ENCODE measurements at places on chromosomes 1 and 21.
A peak's percentile ranks its signal among the peaks of the same experiment; 100 is the strongest.

DNA sequence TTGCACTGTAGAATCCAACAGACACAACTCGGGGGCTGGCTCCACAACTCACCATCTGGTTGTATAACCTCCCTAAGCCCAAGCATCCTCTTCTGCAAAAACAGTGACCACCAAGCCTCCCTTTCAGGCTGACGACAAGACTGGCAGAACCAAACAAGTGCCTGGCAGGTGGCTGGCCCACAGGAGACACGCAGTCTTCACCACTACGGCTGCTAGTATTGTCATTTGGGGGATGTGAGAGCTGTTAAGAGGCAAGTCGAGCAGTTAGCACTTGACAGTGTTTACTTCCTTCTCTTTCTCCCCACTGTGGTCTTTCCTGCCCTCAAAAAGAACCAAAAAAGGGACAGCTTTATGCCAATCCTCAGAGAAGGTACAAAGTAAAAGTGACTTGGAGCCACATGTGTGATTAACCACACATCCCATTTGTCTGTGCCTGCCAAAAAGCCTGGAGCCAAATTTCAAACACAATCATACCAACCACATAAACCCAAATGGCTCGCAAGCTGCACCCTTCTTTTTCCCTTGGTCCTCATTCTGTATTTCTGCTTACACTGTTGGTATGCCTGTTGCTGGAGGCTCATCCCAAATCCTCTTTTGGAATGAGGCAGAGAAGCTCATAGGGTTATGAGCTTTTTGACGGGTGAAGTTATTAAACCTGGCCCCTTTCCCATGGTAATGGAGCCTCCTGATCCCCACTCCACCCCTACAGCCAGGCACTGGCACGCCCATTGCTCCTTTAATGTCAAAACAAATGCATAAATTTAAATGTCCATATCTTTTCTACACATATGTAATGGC lies 94.1 kb downstream of the TGFBR3 start:
- no peak for DNase-seq

DNA sequence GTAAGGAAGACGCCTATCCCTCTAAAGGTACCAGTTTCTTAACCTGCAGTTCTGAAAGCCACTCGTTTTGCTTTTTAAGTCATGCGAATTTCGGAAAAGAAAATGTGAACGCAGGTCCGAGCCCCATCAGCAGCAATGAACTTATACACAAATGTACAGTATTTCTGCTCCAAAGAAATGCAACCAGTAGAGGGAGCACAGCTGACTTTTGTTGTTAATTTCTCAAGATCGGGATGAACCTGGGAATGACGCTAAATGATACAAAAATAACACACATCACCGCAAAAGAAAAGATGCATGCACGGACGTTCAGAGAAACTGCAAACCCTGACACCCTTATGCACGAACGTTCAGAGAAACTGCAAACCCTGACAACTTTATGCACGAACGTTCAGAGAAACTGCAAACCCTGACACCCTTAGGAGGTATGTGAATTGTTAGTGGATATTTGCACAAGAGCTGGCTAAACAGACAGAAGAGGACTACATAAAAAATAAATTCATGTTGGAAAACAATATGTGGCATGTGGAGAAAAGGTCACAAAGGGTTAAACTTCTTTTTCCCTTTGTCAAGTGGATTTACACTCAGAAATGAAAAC lies 3.5 kb upstream of the TIAM1 start:
- DNase-seq, result peak; percentile 53

GRCh38 chr1:67371043-67371442 lies 59.2 kb downstream of the SERBP1 start:
- DNase-seq, result no peak

DNA sequence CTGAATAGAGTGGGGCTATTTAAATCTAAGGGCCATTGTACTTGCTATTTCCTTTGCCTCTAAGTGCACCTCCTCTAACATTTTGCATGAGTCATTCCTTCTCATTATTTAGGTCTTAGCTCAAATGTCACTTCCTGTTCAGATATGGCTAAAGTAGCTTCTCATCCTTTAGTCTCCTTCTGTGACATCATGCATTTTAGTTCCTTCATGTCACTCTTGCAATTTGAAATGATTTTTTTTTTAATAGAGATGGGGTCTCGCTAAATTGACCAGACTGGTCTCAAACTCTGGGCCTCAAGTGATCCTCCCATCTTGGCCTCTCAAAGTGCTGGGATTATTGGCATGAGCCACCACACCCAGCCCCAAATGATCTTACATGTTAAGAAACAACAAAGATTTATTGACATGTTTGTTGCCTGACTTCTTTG lies 6.6 kb downstream of the TBX19 start:
- peak; percentile 27 for DNase-seq

DNA sequence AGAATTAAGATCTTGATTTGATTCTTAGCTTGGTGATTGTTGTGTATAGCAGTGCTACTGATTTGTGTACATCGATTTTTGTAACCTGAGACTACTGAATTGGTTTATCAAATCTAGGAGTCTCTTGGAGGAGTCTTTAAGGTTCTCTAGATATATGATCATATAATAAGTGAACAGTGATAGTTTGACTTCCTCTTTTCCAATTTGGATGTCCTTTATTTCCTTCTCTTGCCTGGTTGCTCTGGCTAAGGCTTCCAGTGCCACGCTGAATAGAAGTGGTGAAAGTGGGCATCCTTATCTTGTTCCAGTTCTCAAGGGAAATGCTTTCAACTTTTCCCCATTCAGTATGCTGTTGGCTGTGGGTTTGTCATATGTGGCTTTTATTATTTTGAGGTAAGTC lies 61.5 kb upstream of the LYST start:
- DNase-seq, result no peak

GRCh38 chr21:37202221-37203110 lies 64.7 kb downstream of the VPS26C start:
- DNase-seq, result no peak

DNA sequence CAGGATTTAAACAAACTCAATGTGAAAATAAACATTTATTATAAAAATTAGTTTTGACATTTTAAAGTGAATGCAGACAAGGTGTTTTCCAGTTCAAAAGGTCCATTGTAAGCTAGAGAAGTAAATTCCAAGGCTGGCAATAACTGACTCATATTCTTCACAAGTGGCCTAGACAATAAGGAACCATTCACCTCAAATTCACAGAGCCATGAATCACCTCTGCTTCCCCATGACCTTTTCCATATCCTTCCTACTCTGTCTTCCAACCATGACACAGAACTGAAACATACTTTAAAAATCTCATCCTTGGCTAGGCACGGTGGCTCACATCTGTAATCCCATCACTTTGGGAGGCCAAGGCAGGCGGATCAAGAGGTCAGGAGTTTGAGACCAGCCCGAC lies 24.8 kb downstream of the F11R start:
- DNase-seq, result peak; percentile 27

DNA sequence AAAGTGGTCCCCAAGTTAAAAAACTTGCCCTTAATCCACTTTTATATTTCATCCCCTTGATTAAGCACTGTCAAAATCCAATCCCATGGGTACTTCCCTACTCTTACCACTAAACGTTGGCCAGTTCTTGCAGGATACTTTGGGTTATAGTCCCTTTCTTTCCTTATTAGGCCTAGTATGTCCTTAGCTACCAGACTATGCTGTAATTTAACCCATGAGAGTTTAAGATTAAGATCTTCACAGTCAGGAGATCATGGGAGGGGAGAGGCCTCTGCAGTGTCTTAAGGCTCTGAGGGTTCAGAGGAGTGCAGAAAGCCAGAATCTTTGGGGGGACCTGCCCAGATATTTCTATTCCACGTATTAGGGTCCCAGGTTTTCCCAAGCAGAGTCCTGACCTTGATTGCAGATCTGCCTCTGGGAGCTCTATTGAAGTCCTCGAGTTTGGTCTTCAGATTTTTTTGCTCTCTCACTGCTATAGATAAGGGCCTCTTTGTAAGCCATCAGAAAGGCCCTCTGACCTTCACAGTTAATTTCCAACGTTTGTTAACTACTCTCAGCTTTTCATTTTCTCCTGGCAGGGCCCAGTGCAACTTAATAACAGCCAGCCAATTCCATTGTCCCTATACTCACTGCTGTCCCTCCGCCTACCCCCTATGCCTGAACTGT lies 9.0 kb upstream of the CGN start:
- no peak for DNase-seq

DNA sequence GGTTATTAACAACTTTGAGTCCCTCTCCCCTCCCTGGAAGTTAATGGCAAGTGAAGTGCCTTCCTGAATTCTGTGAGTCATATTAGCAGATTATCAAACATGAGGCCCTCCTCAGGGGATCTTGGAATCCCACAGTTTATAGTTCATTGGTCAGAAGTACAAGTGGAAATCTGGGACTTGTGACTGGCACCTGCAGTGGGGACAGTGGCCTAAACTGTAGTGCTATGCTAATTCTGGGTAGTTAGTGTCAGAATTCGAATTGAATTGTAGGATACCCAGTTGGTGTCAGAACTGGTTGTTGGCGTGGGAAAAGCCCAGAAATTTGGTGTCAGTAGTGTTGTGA lies 26.2 kb downstream of the ZYG11B start:
- DNase-seq, result no peak

- DNase-seq, result peak; percentile 43
These were observed 33.2 kb upstream of the SERBP1 start for GRCh38 chr1:67463298-67463955.

DNA sequence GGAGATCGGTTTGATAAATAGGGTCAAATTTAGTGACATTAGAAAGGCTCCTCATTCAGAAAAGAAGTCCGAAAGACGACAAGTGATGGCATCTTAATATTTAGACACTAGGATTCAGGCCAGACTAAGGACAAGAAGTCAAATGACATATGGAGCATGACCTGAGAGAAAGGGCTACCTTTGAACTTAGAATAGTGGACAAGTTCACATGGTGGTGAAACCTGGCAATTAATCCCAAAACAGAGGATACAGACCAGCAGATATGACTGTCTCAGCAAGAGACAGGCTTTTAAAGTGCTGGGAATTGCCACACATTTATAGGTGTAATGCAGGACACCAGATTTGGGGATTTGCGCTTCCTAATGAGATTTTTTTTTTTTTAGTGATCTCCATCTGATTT lies 145.2 kb downstream of the ZP4 start:
- no peak for DNase-seq

DNA sequence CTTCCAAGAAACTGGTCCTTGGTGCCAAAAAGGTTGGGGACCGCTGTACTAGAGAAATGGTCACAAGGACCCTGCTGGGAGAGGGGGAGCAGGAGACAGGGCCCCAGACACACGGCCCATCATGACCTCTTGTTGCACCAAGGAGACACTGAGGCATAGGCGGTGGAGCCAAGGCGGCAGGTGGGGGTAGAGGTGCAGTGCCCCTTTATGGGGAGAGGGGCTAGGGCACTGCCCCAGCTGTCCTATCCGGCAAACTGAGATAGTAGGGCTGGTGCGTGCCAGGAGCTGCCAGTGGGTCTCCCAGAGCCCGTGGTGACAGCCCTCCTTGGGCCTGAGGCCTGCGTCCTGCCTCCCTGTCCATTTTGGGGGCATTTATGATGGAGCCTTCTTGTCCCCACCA lies 20.3 kb downstream of the TNNT2 start:
- no peak for DNase-seq

DNA sequence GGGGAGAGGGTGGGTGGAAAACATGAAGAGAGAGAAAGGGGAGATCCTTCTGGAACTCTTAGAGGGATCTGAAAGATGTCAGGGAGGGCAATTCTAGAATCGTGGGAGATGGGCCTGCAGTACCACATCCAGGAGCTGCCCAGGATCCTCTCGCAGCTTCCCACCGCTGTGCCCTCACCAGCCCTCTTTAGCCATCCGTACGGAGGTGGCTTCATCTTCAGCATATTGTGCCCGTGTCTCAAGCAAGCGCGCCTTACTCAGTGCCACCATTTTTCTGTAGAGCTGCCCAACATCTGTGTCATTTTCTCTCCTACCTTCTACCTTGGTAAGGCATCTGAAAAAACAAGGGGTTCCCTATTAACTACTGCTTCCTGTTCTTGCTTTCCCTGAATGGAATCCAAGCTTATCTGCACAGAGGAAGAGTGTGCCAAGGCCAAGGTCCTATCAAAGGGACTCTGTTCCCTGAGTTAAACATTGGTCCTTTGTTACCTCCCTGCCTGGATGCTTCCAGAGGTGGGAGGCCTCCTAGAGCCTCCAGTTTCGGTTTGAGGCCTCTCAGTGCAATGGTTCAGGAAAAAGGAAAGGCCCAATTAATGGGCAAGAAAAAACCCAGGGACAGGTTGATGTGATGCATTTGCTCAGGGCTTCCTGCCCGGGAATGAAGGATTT lies 23.2 kb downstream of the C1orf116 start:
- DNase-seq, result no peak

Data from brain microvascular endothelial cell (primary cell).